ENCODE measurements at places on chromosomes 11 and 22.

DNA sequence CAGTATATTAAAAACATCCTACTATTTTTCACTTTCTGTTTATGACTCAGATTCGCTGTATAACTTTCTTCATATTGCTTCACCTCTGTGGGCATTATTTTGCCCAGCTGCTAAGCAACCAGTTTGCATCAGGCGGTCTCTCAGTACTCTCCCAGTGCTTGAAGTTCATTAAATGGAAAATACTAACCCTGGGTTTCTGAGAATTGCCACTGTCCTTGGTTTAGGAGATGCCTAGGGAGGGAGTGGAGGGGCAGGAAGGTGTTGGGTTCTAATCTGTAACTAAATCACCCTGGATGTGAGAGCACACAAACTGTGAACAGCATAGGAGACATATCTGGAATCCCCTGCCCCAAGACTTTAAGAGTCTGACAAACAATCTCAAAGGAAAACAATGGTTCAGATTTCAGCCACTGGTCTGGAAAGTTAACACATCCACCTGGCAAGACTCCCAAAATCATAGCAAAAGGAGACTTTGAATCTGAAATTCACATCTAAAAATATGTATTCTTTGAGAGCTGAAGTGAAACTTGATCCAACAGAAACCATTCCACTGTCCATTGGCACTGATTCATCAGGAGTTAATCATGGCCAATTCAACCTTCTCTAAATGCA lies 540.0 kb downstream of the SOX6 start:
- no peak for DNase-seq

GRCh38 chr22:49922484-49922883 lies 4.0 kb downstream of the CRELD2 start:
- DNase-seq = no peak

DNA sequence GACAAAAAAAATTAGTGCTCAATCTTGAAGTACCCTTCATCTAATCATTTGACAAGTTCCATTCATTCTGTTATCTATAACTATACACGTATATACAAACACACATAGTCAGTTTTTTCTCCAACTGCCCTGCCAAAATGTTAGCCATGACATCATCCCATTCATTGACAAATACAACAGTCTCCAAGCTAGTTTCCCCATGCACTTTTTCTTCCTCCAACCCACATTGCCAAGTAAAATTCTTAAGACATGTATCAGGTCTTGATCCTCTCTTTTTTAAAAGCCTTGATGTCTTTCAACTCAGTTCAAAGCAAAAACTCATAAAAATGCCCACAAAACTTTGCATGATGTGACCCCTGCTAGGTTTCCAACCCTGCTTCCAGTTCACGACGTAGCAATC lies 58.1 kb downstream of the DDI1 start:
- no peak for DNase-seq

GRCh38 chr11:120074076-120074475 lies 63.8 kb downstream of the TRIM29 start:
- DNase-seq = no peak

DNA sequence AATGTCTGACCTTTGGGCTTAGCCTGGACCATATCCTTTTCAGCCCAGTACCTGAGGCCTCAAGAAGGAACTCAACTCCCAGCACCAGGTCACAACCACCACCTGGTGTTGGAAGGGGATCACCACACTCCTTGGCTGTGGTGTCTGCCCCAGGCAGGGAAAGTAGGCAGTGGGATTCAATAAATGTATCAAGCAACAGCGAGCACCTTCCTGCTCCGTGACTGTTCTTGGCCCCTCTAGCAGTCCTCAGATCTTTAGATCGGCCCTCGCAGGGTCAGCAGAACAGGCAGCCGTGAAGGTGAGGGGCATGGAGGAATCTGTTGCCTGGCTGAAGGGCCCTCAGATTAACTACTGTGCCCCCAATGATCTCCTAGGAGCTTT lies 15.9 kb downstream of the ARFGAP2 start:
- DNase-seq = no peak

GRCh38 chr22:47793304-47794101 lies 1031.1 kb downstream of the TBC1D22A start:
- DNase-seq = no peak

GRCh38 chr11:28767574-28767973 lies 659.4 kb downstream of the METTL15 start:
- no peak for DNase-seq

DNA sequence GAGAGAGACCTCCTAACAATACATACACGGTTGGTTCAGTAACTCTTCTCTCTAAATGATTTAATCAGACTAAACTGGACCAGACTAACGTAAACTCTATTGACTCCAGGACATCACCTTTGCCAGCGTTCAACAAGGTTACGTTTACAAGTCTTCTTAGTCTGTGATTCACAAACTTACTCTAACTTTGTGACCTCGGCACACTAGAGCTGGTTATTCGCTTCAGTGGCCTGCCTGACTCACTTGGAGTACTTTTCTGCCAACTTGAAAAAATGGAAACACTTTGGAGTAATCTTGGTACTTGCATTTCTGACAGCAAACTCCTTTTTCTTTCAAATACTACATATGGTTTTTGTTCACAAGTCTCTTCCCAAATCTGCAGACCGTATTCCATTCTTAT lies 26.2 kb downstream of the MTMR2 start:
- no peak for DNase-seq

DNA sequence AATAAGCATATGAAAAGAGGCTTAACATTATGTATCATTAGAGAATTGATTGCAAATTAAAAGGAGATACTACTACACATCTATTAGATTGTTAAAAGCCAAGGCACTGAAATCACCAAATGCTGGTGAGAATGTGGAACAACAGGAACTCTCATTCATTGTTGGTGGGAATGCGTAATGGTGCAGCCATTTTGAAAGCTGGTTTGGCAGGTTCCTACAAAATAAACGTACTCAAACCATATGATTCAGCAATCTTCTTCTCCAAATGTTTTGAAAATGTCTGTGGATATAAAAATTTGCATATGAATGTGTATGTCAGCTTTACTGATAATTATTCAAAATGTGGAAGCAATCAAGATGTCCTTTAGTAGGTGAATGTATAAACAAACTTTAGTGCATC lies 176.4 kb upstream of the PLET1 start:
- no peak for DNase-seq

- peak; percentile 63 for DNase-seq
Observed at GRCh38 chr22:34105461-34106062, 185.3 kb upstream of the LARGE1 start.

DNA sequence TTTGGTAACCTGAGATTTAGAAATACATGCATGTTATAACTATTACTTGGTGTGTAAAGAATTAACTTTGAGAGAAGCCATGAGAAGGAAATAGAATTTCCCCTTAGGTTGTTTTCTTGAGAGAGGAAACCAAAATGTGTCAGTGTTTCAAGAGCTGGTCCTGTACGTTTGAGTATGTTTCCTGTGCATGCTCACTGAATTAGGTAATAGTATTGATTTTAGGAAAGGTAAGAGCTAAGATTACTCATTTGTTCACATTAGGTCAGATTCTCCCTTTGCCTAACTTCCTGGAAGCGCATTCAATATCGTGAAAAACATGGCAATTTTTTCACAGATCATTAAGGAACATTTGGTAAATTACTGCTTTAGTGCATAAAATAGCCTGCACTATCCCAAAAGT lies 49.3 kb upstream of the RDX start:
- DNase-seq = no peak

GRCh38 chr22:11628651-11629511 lies 3899.1 kb upstream of the OR11H1 start:
- DNase-seq = no peak

DNA sequence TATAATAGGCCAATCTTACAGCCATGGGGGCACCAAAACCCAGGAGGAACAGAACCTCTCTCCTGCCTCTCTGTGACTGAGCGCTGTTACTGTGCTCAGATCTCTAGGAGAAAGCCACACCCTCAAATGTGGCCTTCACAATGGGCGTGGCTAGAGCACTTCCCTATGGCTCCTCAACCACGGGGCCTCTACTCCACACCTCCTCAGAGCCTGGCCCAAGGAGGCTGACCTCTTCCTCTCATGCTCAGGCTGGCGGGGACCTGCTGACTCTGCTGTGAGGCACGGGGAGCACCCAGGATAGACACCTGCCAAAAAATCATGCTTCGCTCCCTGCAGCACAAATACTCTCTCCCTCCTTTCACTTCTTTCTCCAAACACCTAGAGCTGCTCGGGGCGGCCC lies 41.0 kb downstream of the C11orf58 start:
- no peak for DNase-seq

DNA sequence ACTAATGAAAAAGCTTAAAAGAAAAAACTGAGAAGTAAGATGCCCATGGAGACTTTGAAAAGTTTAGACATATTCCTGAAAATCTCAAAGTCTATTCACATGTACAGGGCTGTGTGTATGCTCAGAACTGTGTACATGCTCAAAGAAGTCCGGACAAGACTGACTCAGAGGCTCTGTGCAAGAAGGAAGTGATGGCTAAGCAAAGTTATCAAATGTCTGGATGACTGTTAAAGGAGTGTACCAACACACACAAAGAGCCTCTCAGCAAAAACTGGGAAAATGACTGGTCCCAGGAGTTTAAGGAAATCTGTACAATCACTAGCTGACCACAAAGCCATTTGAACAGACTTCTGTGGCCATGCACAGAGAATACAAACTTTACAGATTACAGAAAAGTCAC lies 33.1 kb upstream of the ARHGAP32 start:
- no peak for DNase-seq

DNA sequence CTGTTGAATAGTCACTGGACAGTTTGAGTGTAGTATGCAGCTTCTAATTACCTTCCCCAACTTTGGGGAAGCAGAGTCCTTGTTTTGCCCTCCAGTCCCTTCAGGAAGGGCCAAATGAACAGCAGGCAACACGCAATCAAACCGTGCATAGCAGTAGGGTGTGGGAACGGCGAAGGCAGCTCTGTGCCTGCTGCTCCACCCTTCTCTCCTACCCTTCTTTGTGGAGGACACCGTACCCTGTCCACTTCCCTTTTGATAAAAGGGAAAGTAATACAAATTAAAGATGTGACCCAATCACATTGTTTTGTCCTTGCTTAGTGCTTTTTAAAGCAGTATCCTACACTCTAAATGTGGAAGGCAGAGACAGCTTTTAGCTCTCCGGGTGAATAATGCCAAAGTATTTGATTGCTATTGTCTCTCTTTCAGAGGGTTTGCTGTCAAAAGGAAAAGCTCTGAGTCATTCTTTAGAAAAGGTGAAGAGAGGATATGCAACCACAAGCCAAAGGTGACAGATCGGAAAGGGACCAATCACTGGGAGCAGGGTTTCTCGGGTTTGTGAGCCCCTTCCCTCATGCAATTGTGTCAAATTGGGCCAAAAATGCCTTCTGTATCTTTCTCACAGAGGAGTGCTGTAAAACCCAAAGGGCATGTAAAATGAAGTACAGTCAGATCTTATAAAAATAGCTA lies 407.3 kb upstream of the CCDC90B start:
- DNase-seq = no peak

DNA sequence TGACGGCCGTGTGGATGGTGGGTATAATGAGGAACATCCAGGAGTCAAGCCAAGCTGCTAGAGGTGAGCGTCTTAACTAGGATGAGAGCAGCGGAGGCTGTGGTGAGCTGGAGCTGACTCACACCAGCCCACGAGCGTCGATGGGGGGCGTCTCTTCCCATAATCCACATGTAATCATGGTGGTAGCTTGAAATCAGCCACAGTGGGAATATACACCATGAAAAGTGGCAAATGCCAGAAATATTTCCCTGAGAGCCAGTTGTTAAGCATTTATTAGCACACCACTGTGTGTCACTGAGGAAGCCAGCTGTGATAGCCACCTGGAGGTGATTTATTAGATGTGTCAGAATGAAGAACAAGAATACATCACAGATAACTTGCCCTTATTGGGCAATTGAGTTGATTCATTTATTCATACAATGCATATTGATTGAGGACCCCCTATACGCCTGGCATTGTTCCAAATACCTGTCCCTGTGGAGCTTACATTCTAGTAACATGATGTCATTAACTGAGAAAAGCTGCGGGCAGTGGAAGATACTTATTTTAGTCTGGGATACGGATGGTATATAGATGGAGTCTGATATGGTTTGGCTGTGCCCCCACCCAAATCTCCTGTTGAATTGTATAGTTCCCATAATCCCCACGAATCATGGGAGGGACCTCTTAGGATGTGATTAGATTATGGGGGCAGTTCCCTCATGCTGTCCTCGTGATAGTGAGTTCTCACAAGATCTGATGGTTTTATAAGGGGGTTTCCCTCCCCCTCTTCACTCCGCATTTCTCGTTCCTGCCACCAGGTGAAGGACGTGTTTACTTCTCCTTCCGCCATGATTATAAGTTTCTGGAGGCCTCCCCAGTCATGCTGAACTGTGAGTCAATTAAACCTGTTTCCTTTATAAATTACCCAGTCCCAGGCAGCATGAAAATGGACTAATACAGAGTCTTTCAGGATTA lies 473.4 kb downstream of the METTL15 start:
- no peak for DNase-seq

GRCh38 chr22:19661156-19661555 lies 53.1 kb upstream of the SEPTIN5 start:
- no peak for DNase-seq

- peak; percentile 94 for DNase-seq
Observed at GRCh38 chr22:45212306-45212709, 28.4 kb downstream of the KIAA0930 start.

- DNase-seq = no peak
Observed at GRCh38 chr11:35962369-35963138, 18.7 kb downstream of the LDLRAD3 start.

DNA sequence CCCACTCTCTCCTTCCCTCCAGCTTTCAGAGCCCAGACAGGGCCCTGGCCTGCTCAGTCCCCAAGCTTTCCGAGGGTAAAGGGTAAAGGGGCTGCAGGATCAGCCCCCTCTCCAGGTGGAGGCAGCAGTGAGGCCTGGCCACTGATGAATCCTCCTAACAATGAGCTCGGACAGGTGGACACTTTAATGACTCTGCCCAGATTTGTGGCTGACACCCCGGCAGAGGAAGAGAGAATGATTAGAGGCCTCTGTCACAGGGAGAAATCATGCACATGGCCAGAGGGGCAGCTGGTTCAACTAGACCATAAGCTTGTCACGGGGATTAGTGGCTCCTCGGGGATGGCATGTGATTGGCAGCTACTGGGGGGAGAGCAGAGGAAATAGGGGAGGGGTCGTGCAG lies 587.5 kb upstream of the B3GAT1 start:
- DNase-seq = no peak

- no peak for DNase-seq
Observed at GRCh38 chr11:115578275-115578674, 74.1 kb upstream of the CADM1 start.

Data from head of caudate nucleus (tissue), 42 donors.